Neuronal stem cell (in vitro differentiated cells): ENCODE measurements at places on chromosomes 12 and 14.

- DNase-seq: no peak
Measured at GRCh38 chr12:28552251-28552970, 362.2 kb downstream of the CCDC91 start.

- no peak for DNase-seq
Measured at GRCh38 chr12:40971911-40972310, 216.2 kb upstream of the PDZRN4 start.

DNA sequence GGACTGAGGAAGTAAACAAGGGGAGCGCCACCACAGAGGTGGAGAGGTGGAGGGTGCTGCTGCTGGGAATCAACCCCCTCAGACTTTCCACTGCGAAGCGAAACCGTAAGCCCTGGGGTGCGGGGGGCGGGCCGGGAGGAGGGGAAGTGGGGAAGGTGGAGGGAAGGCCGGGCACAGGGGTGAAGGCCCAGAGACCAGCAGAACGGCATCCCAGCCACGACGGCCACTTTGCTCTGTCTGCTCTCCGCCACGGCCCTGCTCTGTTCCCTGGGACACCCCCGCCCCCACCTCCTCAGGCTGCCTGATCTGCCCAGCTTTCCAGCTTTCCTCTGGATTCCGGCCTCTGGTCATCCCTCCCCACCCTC lies at the start of gene LAG3:
Gene LAG3 (plus strand): TSS at position 190 of the 365 bp plus-strand sequence. CDS start 333 bp downstream, outside the sequence.
- DNase-seq: no peak

GRCh38 chr14:31950764-31951637 lies 126.1 kb upstream of the ARHGAP5 start:
- no peak for DNase-seq
